ENCODE measurements at places on chromosomes 1 and 21. TPM values are rescaled to one million over a fixed set of nuclear protein-coding genes. Genes with fewer than 3 reads are reported as not detected.
A peak's percentile ranks its signal among the peaks of the same experiment; 100 is the strongest.

- no peak for DNase-seq
Observed at GRCh38 chr1:113046569-113046968, 26.4 kb upstream of the LRIG2 start.

Gene PTAFR
- 31.6 TPM for total RNA-seq

DNA sequence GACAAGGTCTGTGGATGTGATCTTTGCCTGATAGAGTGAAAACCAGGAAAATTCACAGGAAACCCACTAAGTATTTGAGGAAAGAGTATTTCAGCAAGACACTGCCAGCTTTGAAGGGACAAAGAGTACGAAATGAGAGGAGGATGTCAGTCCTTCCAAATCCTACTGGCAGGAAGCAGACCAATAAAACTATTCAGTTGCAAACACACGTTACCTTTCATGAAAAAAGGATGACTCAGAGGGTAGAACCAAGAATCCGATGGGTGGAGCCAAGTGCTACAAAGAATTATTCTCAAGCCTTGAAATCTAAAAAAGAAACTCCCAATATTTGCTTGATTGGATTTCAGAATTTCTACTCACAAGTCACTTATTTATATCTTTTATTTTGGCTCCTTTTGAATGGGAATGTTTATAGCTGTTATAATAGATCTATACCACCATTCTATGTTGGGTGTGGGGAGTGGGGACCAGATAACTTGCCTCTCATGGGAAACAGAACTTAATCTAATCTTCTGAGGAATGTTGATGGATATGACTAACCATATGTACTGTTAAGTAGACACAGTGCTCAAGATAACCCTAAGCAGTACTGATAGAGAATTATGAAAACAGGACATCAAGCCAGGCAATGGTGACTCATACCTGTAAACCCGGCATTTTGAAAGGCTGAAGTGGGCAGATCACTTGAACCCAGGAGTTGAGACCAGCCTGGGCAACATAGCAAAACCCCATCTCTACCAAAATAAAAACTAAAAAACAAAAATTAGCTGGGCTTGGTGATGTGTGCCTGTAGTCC is 19.3 kb upstream of the HEATR1 start:
- DNase-seq, result no peak

DNA sequence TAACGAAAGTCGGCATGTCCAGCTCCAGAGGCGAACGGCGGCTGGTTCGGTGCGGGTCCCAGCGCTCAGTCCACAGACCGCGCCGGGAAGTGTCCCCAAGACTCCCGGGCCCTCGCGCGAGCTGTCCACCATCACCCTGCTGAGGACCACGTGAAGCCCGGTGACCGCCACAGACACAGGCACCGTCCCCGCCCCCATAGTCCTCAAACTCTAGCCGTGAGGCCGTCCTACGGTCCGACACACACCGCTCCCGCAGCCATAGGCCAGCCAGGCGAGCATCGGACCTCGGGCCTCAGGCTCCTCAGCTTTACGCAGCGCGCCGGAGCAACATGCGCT is 535 bp downstream of the SETD4 start:
- peak; percentile 82 for DNase-seq

DNA sequence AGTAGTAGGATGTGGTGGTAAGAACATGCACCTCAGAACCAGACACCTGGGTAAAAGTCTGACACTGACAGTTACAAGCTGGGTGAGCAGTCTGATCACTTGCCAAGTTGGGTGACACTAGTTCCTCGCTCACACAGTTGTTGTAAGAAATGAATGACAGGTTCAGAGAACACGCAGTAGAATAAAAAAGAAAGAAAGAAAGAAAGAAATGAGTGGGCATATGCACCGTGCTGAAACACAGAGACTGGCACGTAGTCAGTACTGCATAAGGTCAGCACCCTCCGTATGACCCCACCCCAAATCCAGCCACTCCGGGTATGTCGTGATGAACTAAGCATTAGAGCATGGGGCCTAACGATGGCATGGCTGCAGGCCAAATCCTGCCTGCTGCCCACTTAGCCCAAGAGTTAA is 90.6 kb downstream of the GLUL start:
- DNase-seq, result no peak

Gene VSIG8
- not detected for total RNA-seq

DNA sequence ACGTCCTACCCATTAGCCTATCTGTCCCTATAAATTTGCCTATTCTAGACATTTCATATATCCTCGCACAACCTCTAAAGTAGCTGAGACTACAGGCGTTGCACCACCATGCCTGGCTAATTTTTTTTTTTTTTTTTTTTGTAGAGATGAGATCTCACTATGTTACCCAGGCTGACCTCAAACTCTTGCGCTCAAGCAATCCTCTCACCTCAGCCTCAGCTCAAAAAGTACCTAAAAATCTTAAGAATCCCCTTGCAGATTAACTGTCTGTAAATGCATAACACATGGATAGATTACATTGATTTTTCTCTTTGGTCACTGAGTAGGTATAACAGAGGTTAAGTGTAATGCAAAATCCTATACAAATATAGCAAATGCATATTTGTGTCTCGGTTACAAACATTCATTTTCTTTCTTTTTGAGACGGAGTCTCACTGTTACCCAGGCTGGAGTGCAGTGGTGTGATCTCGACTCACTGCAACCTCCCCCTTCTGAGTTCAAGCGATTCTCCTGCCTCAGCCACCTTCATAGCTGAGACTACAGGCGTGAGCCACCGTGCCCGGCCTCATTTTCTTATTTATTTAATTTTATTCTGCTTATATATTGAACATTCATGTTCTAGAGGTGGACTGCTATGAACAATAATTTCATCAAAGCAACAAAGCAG is 2.3 kb downstream of the HORMAD1 start:
- DNase-seq, result no peak

DNA sequence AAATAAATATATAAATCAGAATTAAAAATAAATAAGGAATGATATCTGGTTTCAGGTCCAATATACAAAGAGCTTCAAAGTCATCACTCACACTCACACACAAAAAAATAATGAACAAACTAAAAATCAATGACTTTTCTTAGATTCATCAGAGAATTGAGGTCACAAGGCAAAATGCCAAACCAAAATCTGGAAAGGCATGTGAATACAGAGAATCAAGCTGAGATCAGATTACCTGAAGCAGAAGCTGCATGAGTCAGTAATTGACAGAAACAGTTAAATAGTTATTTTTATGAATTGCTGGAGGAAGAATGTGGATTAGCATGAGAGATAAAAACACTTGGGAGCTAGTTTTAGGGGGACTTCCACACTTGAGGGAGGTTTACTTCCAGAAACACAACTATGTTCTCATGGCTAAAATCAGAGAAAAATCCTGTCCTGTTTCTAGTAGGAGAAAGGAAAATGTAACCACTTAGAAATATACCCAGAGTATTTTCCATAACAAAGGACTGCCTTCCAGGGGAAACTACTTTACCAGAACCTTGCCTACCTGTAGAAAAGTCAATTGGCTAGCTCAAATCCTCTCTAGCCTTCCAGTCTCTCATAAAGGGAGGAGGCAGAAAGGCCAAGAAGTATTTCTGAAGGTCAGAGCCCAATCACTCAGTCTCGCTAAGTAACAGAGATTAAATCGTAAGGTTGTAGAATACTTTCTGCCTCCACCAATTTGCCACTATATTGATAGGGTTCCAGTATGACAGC is 536.6 kb upstream of the NR5A2 start:
- DNase-seq, result no peak

- no peak for DNase-seq
Observed at GRCh38 chr1:145751491-145752037, 32.3 kb downstream of the CD160 start.

DNA sequence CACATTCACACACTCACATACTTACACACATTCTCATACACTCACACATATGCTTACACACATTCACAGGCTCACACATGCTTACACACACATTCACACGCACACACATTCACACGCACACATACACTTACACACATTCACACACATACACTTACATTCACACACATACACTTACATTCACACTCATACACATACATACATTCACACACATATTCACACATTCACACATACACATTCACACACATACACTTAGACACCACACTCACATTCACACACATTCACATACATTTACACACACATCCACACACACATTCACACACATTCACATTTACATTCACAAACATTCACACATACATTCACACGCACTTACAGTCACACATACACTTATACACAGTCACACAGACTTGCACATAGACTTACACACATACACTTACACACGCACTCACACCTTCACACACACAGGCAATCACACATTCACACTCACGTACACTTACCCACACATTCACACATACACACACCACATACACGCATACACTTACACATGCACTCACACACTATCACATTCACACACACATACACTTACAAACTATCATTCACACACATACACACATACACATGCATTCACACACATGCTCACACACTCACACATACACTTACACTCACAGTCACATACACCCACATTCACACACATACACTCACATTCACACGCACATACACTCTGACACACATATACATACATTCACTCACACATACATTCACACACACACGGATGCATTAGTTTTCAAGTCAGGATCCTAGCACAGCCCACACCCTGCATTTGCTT is 16.8 kb downstream of the PDE9A start:
- DNase-seq, result no peak

GRCh38 chr1:54332781-54333585 is 73.2 kb downstream of the SSBP3 start:
- DNase-seq, result no peak

DNA sequence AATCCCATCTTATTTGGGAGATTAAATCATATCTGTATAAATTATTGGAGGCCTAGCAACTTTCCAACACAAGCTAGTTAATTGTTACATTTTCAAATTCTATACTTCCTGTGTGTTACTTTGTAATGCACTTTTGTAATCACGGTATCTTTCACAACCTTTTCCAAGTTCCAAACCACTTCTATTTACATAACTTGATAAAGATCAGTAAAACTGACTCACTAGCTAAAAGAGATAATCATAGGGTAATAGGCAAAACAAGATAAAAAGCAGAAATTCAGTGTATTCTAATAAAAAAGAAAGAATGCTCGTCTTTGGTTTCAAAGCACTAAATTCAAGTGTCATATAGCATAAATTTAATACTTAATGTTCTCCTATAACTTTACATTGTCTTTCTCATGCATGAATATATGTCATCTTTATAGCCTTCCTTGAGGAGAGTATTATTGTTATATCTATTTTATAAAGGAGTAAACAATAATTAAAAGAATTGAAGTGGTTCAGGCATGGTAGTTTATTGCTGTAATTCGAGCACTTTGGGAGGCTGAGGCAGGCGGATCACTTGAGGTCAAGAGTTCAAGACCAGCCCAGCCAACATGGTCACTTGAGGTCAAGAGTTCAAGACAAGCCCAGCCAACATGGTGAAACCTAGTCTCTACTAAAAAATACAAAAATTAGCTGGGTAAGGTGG is 66.4 kb downstream of the RGS13 start:
- DNase-seq, result no peak

DNA sequence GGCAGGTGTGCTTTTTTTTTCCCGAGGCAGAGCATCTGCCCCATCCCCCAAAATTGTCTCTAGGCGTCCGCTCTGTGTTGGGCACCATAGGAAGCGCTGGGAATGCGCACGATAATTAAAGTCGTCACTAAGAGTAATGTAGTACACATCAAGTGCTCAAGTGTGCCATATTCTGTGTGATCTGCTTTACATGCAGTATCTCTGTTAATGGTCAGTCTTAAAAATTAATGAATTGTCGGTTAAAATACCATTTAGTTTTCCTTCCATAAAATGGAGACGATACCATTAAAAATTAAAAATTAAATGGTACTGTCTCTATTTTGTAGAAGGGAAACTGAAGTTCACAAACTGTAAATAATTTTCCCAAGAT is 544 bp upstream of the CCT8 start:
- DNase-seq, result no peak

Gene SELL
- 12.1 TPM for total RNA-seq

- DNase-seq, result no peak
Observed at GRCh38 chr1:200183637-200184036, 156.1 kb downstream of the NR5A2 start.

DNA sequence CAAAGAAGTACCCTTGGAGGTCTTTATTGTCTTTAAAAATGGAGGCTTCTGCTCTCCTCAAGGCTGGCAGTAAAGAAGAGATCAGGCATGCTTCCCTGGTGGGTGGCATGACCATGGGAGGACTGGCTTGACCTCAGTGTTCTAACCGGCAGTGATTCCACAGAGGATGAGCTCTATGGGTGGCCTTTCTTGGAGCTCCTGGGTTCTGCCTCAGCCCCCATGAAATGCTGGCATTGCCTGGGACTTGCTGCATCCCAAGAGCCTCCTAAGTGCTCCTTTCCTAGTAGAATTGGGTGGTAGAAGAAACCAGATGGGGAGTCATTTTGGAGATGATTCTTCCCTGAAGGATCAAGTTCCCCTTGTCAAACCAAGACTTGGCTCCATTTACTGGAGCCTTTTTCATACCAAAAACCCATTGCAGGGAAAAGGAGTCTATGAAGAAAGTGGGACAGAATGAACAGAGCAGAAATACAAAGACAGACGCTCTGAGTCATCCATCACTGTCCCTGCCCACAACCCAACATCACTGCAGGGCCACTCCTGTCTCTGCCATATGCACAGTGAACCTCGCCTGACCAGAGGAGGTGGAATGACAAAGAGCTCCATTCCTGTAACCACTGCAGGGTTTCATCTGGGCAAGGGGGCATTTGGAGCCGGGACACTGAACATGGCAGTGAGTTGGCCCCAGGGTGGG is 42.4 kb downstream of the RIMS3 start:
- no peak for DNase-seq

DNA sequence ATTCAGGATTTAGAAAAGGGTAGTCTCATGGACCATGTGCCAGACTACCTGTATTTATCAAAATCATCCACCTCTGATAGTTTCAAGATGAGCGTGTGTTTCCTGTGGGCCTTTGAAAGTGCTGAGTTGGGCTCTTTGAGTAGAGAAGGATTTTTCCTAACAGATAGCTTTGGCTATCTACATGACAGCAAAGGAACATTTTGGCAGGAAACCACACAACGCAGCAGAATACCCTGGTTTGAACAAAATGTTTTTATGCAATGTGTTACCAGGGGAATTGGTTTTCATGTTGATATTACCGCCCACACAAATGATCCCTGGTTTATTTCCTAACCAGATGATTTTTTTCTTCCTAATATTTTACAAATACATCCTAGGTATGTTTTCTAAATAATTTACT is 431.4 kb downstream of the NEGR1 start:
- DNase-seq, result no peak

Gene TESK2
- 8.4 TPM for total RNA-seq

GRCh38 chr1:15799004-15799867 is 8.2 kb downstream of the UQCRHL start:
- DNase-seq, result peak; percentile 80

Gene LRRC71
- total RNA-seq, result 0.26 TPM

Gene APOBEC4
- total RNA-seq, result not detected

Gene CDA
- 8.8 TPM for total RNA-seq
